ENCODE measurements at places on chromosomes 2 and 18. TPM values are rescaled to one million over a fixed set of nuclear protein-coding genes. Genes with fewer than 3 reads are reported as not detected.
A peak's percentile ranks its signal among the peaks of the same experiment; 100 is the strongest.

DNA sequence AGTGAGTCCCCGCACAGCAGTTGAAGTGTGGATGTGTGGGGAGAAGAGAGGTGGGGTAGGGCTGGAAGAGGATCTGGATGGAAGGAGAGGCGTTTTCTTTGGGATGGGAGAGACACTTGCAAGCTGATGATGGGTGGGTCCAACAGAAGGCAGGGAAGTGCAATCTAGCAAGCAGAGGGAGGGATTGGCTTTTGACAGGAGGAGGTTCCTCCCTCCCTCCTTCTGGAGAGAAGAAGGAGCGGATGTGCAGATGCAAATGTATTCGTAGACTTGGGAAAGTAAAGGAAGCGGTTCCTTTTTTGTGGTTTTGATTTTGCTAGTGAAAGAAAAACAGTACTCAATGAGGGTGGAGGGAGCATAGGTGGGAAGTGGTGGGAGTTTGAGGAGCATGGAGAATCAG is 48.9 kb downstream of the LAMA3 start:
- no peak for DNase-seq

DNA sequence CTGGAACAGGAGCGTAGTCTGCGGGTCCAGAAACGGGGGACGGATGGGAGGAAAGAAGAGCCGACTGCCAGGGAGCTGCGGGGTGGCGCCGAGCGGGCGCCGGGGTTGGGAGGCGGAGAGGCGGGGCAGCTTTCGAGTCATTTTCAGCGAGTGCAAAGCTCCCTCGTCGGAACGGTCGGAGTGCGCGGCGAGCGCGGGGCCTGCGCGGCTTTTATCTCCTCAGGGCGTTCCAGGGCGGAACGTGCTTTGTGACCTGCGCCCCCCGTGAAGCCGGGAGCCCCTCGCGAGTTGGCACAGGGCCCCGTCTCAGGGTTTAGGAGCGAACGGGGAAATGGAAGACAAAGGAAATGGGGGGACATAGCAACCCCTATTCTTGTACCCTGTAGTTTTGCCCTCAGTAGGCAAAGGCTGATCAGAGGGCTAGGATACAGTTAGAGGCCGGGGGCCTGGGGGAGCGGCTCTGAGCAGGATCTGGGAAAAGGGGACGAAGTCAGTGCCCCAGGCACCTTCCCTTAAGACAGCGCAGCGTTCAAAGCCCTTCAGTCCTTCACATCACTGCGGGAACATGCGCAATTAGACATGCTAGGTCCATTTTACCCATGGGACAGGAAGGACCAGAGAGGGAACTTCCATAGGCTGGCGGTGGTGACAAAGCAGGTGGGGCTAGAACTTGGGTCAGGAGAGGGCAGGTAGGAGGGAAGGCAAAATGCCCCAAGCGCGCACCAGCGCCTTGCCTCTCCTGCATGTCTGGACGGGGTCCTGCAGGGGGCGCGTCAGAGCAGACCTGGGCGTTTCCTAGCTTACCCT is 60.1 kb upstream of the IL1RL1 start:
- peak; percentile 69 for DNase-seq

Gene STRADB
- 18.9 TPM for total RNA-seq

DNA sequence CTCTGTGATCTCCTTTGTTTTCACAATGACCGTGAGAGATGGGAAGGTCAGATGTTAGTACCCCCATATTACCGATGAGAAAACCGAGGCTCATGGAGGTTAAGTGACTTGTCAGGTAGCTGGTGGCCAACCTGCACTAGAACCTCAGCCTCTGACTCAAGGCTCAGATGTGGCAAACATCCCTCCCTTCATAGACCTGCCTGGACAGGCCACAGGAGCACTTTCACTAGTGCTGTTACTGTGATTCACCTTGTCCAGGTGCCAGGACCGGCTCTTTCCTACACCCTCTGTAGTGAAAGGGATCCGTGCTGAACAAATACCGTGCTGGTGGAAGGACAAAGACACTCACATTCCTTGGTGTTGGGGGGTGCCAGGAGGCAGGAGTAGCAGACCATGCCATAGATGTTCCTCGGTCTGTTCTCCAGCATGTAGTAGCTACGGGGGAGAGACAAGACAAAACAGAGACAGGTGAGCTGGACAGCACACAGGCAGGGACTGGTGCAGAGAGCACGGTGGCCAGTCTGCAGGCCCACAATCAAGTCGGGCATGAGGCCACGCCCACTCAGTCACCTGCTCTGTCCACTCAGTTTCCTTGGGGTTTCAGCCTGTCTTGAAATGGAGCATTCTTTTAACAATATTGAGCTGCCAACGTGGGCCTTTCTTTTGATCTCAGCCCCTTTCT is 65.9 kb downstream of the EDAR start:
- no peak for DNase-seq
